Endothelial cell of umbilical vein (primary cell): ENCODE measurements at places on chromosomes 5 and 9.

DNA sequence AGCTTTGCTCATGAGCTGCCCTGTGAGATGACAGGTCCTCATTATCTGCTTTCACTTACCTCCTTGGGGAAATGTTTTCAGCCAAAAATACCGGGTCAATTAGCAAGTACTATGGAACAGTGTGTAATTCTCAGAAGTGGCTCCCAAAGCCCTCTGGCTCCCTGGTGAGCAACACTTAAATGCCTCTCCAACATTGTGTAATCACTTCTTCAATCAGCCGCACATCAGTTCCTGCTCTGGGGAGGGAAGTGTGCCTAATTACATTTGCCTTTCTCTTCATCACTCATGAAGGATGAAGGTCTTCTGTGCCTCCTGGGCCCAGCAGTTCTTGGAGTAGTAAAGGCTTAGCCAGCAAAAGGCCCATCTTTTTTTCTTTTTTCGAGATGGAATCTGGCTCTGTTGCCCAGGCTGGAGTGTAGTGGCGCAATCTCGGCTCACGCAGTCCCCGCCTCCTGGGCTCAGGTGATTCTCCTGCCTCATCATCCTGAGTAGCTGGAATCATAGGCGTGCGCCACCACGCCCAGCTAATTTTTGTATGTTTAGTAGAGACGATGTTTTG, 23.1 kb downstream of the NIM1K start:
- DNase-seq: no peak

DNA sequence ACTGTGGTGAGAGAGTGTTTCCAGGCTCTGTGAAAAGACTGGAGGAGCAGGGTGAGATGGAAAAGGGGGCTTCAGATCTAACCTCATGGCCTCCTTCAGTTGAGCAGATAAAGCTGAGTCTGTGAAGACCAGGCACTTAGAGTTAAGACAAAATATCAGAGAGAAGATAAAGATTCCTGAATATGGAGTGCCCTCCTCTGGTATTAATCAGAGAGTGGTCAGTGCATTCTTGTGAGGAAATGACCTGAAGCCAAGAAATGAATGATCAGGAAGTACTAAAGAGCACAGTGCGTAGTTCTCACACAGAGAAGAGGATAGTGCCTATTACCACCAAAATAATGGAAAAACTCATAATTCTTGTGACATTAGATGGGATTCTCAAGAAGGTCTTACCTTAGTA, 1417.0 kb upstream of the ACO1 start:
- no peak for DNase-seq

- DNase-seq: no peak
Measured at GRCh38 chr5:142506046-142506445, 179.8 kb downstream of the FGF1 start.

DNA sequence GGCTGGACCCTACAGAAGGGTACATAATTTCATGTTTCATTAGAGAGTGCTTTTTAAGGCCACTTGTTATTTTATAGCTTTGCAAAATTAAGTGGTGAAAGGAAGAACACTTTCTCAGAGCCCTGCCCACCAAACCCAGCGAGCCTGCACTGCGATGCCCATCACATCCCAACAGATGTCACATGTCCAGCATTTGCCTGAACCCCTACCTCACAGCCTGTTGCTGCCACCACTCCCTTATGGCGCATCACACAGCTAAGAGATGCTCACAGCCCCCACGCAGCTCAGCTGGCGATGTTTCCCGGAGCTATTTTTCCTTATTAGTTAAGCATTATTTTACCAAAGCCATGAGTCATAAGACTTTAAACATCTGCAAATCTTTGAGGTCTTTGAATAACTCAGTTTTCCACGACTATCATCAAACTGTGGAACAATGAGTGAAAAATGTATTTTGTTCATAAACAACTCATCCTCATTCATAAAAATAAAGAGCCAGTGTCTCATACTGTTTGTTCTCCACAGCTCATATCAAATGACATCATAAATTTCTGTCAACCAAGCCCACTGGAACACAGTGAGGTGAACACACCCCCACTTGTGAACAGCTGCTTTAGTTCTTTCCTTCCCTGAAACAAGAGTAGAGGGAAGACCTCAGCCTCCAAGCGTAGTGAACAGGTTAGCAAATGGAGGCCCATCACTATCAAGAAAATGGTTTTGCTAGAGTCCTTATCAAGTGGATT, 104.9 kb downstream of the SYK start:
- no peak for DNase-seq

DNA sequence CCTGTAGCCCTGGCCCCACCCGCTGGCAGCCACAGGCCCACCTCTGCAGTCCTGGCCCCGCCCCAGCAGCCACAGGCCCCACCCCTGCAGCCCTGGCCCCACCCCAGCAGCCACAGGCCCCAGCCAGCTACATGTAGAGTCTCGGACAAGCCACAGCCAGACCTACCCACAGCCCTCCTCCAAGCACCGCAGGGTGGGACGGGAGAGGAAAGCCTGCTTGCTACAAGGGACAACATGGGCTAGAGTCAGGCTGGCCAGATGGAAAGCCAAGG, 49.5 kb upstream of the SARDH start:
- DNase-seq: no peak

GRCh38 chr9:86547571-86547970, 193.4 kb upstream of the TUT7 start:
- DNase-seq: no peak

GRCh38 chr9:116693233-116693731, 6.2 kb downstream of the TRIM32 start:
- DNase-seq: peak; percentile 6

GRCh38 chr9:93955111-93955980, at the start of gene BARX1:
Gene BARX1, minus strand, starts transcription at chr9:93955355. Its CDS starts 209 bp downstream, at chr9:93955146.
- DNase-seq: no peak

GRCh38 chr5:121987685-121988073, 25.9 kb downstream of the SRFBP1 start:
- no peak for DNase-seq

DNA sequence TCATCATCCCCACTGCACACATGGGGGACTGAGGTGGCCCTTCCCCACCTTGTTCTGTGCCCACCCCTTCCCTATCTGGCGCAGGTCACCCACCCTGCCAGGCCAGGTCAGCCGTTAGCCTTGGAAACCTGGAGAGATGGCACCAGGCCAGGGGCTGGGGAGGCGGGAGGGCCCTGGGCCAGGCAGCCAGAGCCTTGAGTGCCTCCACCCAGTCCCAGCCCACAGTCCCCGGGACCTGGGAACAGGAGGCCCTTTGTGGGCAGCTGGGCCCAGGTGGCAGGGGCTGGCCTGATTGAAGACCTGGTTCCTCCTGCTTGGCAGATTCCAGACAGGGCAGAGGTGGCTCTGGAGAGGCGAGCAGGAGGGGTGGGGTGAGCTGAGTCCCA, 70.6 kb downstream of the LRSAM1 start:
- DNase-seq: no peak

GRCh38 chr9:75417471-75417870, 329.2 kb downstream of the OSTF1 start:
- DNase-seq: no peak

DNA sequence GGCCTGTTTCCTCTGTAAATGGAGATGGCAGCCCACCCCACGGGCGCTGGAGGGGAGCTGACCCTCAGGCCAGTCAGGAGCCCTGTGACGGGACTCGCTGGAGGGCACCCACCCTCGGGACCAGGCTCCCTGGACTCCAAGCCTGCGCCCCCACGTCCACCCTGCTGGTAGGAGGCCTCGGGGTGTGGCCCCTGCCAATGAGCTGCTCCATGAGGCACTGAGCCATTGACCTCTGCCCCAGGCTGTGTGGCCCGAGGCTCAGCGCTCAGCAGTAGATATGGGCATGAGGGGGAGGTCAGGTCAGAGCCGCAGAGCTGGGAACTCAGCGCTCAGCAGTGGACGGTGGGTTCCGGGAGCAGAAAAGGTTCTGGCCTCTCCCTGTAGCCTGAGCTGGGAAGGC, 52.3 kb upstream of the EGFL7 start:
- DNase-seq: no peak

DNA sequence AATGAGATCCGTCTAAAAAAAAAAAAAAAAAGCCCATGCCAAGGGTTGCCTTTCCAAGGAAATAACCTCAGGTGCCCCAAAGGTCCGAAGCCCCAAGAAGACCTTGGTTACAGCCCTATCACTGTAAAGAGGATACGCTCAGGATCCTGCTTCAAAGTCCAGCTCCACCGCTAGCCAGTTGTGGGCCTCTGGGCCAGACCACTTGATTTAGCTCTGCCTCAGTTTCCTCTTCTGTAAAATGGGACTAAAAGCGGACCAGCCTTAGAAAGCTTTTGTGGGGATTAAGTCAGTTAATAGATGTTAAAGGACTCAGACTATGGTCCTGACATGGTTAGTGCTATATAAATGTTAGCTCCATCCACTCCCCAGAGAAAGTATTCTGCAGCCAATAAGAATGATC, 48.7 kb upstream of the ORM1 start:
- no peak for DNase-seq

DNA sequence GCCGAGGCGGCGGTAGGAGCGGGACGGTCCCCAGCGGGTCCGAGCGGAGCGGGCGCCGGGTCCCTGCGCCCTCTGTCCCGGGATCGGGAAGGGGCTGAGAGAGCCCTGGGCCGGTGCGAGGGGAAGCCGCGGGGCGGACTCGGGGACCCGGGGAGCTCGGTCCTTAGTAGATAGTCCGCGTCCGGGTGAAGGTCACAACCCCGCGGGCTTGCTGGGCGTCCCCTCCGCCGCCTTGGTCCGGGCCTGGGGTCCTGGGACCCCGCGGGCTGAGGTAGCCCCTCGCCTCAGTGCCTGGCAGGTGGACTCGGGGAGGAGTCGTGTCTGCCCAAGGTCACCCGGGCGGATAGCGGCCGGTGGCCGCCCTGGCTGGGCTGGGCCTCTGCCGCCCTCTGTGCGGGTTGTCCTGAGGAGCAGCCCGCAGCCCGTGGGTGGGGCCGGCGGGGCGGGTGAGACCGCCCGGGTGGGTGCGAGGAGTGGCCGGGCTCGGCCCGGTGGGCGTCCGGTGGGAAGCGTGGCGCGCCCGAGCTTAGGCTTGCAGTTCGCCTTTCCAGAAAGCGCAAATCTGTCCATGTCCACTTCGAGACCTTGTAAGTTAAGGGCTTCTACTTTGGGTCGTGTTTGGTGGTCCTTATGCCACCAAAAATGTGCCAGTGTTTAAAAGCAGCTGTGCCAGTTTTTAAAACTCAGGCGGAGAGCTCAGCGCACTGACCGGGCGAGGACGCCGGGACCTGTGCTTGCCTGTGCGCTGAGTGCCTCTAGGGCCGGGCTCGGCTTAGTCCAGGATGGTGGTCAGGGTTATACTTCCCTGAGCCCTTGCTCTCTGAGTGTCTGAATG, 554 bp downstream of the SDHA start:
- peak; percentile 56 for DNase-seq

DNA sequence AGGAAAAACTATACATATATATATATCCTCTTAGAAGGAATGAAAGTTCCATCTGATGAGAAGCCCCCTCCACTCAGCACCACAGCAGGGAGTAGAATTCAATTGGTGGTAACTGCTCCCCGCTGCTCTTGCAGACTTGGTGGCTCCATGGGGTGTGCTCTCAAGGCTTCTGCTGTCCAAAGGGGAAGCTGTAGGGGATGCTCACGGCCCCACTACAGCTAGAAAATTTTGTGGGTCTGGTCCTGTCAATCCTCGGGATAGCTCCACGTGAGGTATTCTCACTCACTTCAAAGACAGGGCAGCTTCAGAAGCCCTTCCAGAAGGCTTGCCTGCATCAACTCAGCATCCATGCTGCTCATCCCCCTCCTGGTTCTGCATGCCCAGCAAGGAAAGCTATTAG, 247.2 kb downstream of the CETN3 start:
- no peak for DNase-seq

DNA sequence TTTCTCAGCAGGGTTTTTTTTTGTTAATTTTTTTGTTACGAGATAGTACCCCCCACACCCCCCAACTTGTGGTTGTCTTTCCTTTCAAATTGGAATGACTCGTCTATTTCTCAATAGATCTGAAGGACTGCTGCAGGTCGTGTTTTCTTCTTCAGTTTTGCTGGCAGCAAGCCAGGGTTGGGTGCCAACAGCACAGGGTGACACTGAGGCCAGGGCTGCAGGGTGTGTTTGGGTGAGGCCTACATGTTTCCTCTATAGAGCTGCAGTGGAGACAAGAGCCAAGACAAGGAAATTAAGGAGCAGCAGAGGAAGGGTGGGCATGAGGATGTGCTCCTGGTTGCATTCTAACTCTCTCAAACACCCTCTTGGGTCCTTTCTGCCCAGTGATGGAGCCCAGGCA, 52.2 kb downstream of the NXNL2 start:
- DNase-seq: no peak

DNA sequence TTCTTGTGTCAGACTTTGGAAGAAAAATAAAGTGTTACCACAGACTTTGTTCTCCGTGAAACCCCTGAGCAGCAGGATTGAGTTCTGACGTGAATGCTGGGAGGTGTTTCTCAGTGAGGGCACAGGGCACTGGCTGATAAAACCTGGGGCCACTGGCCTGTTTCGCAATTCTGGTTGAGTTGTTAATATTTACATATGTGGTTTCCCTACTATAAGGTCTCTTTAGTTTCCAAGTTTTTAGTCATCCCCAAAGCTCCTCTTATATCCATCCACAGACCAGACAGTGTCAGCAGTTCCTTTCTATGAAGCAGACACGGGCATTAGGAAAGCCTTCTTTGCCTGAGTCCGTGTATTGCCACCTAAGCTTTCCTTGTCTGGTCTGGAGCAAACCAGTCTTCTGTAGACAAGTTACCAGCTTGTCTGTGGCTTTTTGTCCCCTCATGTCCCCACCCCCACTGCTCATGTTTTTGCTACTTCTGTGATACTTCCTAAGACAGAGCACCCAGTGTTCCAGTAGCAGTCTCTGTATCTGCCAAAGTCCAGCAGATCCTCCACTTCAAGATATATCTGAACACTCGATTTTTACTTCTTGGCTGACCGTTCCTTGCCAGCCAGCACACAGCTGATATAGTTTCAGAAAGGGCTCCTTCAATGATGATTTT, 42.0 kb downstream of the ACO1 start:
- no peak for DNase-seq

- DNase-seq: no peak
Measured at GRCh38 chr5:146520731-146521130, 4.7 kb upstream of the GPR151 start.

DNA sequence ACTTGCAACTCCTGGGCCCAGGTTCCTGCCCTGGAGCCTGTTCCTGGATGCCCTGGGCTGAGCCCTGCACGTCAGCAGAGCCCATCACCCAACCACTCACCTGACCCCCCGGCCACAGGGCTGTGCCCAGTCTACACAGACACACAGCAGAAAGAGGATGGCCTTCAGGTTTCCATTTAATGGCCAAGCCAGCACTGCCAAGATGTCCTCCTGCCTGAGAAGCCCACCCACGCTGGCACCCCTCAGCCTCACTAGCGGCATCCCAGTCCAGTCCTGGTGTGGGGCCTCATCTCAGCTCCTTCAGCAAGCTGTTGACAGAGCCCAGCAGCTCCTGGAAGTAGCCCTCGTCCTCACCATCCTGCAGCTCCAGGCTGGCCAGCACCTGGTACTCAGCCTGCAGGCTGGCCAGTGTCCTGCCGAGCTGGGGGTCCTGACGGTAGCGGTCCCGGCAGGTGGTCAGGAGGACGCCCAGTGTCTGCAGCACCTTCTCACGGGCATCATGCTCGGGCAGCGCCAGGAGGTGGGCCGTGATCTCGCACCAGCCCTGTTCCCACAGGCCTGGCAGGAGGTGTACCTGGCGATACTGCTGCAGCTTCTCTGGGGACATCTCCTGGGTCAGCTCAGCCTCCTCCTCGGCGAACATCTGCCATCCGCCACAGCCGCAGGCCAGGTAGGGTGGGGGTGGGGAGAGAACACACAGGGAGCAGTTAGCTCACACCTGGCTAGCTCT, 71.9 kb upstream of the LRRTM2 start:
- DNase-seq: no peak

- DNase-seq: no peak
Measured at GRCh38 chr5:134534726-134535110, 9.2 kb downstream of the JADE2 start.
